Kidney (tissue), 22 donors: ENCODE measurements at places on chromosomes 7 and 10. TPM values are rescaled to one million over a fixed set of nuclear protein-coding genes. Genes with fewer than 3 reads are reported as not detected.
A peak's percentile ranks its signal among the peaks of the same experiment; 100 is the strongest.

Gene PAX4
- not detected for total RNA-seq

DNA sequence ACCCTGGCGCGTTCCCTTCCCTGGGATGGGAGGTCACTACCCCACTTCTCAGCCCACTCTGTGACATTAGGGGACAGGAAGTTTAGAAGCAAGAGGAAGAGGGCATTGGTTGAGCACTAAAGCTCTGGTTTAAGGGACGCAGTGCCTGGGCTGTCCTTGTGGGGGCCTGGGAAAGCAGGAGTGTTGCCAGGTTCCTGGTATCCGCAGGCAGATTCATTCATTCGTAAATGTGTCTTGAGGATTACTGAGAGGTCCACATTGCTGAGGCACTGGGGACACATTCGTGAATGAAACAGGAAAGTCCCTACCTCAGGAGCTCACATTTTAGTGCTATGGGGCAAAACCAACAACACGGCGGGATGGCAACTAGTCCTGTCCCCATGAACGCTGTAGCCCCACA lies 69.4 kb downstream of the COL13A1 start:
- no peak overlapping the region for H3K4me3 ChIP-seq
- H3K27me3 ChIP-seq: no peaks in the 10 kb centered on the region
- no peak overlapping the region for H3K27ac ChIP-seq
- no peaks in the 10 kb centered on the region for H3K4me1 ChIP-seq
- H3K36me3 ChIP-seq: no peaks in the 10 kb centered on the region

GRCh38 chr7:10536561-10536960 lies 437.1 kb upstream of the PHF14 start:
- H3K27ac ChIP-seq: no peak overlapping the region
- no peaks in the 10 kb centered on the region for H3K4me1 ChIP-seq
- H3K27me3 ChIP-seq: no peaks in the 10 kb centered on the region
- H3K36me3 ChIP-seq: no peaks in the 10 kb centered on the region
- H3K4me3 ChIP-seq: no peak overlapping the region
- no peak for DNase-seq

DNA sequence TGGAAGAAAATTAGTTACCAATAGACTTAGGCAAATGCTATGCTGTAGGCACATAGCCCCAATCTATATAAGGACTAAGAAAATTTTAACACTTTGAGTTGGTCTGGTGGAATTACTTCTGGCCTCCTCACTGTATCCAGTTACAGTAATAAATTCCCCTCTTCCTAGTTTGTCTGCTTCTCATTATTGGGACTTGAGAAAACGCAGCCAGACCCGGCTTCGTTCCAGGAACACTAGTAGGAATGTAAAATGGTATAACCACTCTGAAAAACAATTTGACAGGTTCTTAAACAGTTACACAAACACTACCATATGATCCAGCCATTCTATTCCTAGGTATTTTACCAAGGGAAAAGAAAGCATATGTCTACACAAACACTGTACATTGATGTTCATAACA lies 150.2 kb downstream of the VPS50 start:
- DNase-seq: no peak
- H3K36me3 ChIP-seq: no peaks in the 10 kb centered on the region
- no peak overlapping the region for H3K27ac ChIP-seq

- no peaks in the 10 kb centered on the region for H3K36me3 ChIP-seq
- H3K27ac ChIP-seq: no peak overlapping the region
- H3K27me3 ChIP-seq: peaks cover 31% of the 10 kb centered on the region
- DNase-seq: no peak
- H3K4me3 ChIP-seq: no peak overlapping the region
Observed at GRCh38 chr10:101773923-101774588, 1.9 kb downstream of the FGF8 start.

Gene MRPS33
- 43.6 TPM for total RNA-seq

DNA sequence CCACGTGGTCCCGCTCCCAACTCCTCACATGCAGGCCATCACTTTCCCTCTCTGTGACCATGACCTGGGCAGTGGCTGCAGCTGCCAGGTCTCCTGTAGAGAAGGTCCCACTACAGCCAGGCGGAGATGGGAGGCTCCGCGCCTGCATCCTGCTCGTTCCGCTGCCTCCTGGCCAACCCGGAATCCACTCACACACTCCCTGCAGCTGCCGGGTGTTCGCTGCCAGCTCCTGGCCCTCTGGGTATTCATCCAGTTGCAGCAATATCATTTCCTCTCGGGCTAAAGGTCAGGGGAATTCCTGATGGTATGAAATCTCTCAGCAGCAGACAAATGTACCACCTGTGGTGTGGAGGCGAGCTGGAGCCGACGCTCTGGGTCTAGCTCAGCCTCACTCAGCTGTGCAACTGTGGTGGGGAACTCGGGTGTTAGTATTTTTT lies 65.7 kb downstream of the TLL2 start:
- no peak overlapping the region for H3K27ac ChIP-seq
- no peak overlapping the region for H3K4me3 ChIP-seq
- DNase-seq: no peak
- no peaks in the 10 kb centered on the region for H3K4me1 ChIP-seq

- H3K27ac ChIP-seq: no peak overlapping the region
- no peaks in the 10 kb centered on the region for H3K4me1 ChIP-seq
- H3K36me3 ChIP-seq: peaks cover 2% of the 10 kb centered on the region
Observed at GRCh38 chr10:118031351-118032075, 15.2 kb downstream of the RAB11FIP2 start.

Gene NODAL
- total RNA-seq: not detected

DNA sequence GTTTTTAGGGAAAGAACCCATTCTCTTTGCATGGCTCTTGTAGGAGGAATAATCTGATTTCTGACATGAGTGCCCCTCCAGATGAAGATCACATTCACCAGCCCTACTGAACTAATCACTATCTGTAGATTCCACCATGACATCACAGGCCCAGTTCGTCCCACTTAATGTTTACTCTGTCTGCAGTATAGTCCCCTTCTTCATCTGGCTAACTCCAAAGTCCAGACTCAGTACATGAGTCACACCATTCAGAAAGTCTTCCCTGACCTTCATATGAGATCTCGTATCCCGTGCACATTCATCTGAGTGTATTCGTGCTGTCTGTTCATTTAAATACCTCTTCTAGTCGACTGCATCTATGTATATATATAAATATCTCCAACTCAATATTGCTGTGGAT lies 366.5 kb upstream of the AKR1E2 start:
- DNase-seq: no peak
- H3K4me3 ChIP-seq: no peak overlapping the region
- H3K4me1 ChIP-seq: no peaks in the 10 kb centered on the region

DNA sequence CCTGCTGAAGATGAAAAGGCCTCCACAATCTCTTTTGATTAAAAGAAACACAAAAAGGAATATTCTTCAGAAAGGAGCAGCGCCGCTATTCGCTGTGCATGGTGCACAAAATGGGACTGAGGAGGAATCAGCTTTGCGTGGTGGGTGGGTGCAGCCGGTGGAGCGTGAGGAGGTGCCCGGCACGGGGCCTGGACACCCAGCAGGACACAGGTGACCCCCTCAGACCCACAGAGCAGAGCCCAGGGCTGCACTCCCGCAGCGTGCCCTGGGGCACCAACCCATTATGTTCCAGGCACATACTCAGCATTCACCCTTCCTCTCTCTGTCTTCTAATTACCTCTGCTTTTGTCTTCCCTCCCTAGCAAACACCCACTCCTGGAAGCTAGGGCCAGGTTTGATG lies 238.0 kb upstream of the PPP2R2D start:
- no peak overlapping the region for H3K27ac ChIP-seq
- DNase-seq: no peak
- H3K27me3 ChIP-seq: no peaks in the 10 kb centered on the region
- no peak overlapping the region for H3K4me3 ChIP-seq

DNA sequence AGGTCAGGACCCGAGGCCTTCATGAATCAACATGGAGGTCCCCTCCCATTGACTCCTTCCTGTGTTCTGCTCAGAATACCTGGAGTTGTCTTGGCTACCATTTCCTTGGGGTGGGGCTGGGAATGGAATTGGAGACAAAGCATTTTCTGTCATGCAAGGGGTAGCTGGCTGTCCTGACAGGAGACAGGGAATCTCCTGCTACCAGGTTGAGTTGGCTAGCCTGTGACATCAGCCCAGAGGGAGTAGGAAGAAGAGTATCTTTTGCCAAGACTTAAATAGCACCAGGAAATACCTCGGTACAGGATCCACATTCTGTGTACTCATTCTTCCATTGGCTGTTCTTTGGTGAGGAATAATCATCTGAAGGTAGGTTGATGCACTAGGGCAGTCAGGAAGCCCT lies 4.9 kb downstream of the ZDHHC16 start:
- no peaks in the 10 kb centered on the region for H3K27me3 ChIP-seq
- no peak overlapping the region for H3K27ac ChIP-seq
- no peak overlapping the region for H3K4me3 ChIP-seq
- no peaks in the 10 kb centered on the region for H3K4me1 ChIP-seq
- no peak for DNase-seq

Gene ADAM22
- total RNA-seq: 7.9 TPM

- H3K27ac ChIP-seq: no peak overlapping the region
- H3K27me3 ChIP-seq: no peaks in the 10 kb centered on the region
- no peak for DNase-seq
- H3K36me3 ChIP-seq: no peaks in the 10 kb centered on the region
- no peak overlapping the region for H3K4me3 ChIP-seq
- no peaks in the 10 kb centered on the region for H3K4me1 ChIP-seq
Observed at GRCh38 chr7:126079151-126079550, 1149.5 kb upstream of the POT1 start.

DNA sequence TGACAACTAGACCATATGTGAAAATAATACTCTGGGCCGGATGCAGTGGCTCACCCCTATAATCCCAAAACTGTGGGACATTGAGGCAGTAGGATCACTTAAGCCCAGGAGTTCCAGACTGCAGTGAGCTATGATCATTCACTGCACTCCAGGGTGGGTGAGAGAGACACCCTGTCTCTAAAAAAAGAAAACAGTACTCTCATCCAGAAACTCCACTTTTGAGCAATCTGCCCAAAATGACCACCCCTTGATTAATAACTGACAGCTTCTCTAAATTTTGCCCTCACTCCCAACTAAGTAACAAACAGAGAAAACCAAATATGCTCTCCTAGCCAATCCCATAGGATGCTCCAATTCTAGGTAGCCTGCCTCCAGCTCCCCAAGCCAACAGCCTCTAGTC lies 62.5 kb upstream of the AKR1E2 start:
- no peak overlapping the region for H3K27ac ChIP-seq
- H3K4me1 ChIP-seq: no peaks in the 10 kb centered on the region
- no peaks in the 10 kb centered on the region for H3K27me3 ChIP-seq
- no peak for DNase-seq
- H3K4me3 ChIP-seq: no peak overlapping the region

Gene TMEM130
- total RNA-seq: 5.0 TPM

Gene SPDYE8
- not detected for total RNA-seq

Gene WNT2
- 0.57 TPM for total RNA-seq

Gene GPER1
- total RNA-seq: 5.2 TPM

Gene GBX1
- not detected for total RNA-seq

Gene APBB1IP
- total RNA-seq: 20.5 TPM

DNA sequence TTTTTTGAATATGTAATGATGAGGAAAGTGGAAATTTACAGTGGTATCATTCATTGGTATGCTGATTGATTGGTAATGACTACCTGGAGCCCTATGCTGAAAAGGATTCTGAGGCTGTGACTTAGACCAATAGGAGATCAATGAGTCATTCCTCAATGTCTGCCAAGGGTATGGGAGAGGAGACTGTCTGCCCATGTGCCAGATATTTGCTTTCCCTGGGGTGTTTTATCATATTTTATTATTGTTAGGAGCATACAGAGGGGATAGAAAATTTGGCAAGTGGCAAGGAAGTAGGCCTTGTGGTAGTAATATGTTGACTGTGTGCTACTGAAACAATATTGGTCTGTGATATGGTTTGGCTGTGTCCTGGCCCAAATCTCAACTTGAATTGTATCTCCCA lies 54.8 kb downstream of the ASAH2B start:
- H3K4me3 ChIP-seq: no peak overlapping the region
- H3K36me3 ChIP-seq: no peaks in the 10 kb centered on the region
- H3K4me1 ChIP-seq: no peaks in the 10 kb centered on the region
- no peak for DNase-seq

Gene HMX2
- 0.25 TPM for total RNA-seq

Gene PHKG1
- total RNA-seq: 0.91 TPM

- peaks cover 8% of the 10 kb centered on the region for H3K36me3 ChIP-seq
- no peaks in the 10 kb centered on the region for H3K4me1 ChIP-seq
- H3K4me3 ChIP-seq: no peak overlapping the region
- H3K27ac ChIP-seq: no peak overlapping the region
- no peaks in the 10 kb centered on the region for H3K27me3 ChIP-seq
Observed at GRCh38 chr7:76020031-76020714, 25.8 kb upstream of the TMEM120A start.

Gene ITPRID1
- total RNA-seq: not detected

- no peaks in the 10 kb centered on the region for H3K4me1 ChIP-seq
- H3K27ac ChIP-seq: no peak overlapping the region
- no peak for DNase-seq
- no peak overlapping the region for H3K4me3 ChIP-seq
- peaks cover 4% of the 10 kb centered on the region for H3K36me3 ChIP-seq
Observed at GRCh38 chr10:87545783-87546182, 41.1 kb downstream of the MINPP1 start.

Gene DDC
- total RNA-seq: 7.8 TPM

DNA sequence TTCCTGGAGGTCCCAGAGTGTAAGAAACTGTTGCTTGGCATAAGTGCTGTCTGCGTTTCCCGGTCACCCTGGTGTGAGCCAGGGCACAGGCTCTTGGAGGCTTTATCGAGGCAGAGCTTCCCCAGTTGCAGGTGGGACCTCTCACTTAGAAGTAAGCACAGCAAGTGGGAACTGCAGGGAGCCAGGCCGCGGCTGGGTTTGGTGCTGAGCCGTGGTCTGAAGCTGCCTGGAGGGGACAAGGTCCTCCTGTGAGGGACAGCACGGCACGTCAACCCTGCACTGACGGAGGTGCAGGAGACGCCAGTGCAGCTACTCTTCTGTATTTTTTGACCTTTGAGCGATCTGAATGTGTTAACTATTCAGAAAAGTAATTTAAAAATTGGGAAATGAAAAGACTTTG lies 55.8 kb upstream of the PFKFB3 start:
- H3K27ac ChIP-seq: no peak overlapping the region
- no peaks in the 10 kb centered on the region for H3K27me3 ChIP-seq
- no peaks in the 10 kb centered on the region for H3K4me1 ChIP-seq
- no peak overlapping the region for H3K4me3 ChIP-seq
- DNase-seq: no peak

GRCh38 chr7:28358423-28358868 lies 53.9 kb upstream of the CREB5 start:
- no peaks in the 10 kb centered on the region for H3K27me3 ChIP-seq
- no peak overlapping the region for H3K27ac ChIP-seq
- H3K4me1 ChIP-seq: no peaks in the 10 kb centered on the region
- H3K4me3 ChIP-seq: no peak overlapping the region

- no peaks in the 10 kb centered on the region for H3K4me1 ChIP-seq
- peak overlapping the region; percentile 51 for H3K27ac ChIP-seq
- H3K36me3 ChIP-seq: no peaks in the 10 kb centered on the region
- H3K27me3 ChIP-seq: no peaks in the 10 kb centered on the region
Observed at GRCh38 chr10:71614946-71615345, 104.6 kb downstream of the C10orf105 start.

- H3K4me3 ChIP-seq: no peak overlapping the region
- no peaks in the 10 kb centered on the region for H3K36me3 ChIP-seq
- DNase-seq: no peak
- no peaks in the 10 kb centered on the region for H3K4me1 ChIP-seq
- no peaks in the 10 kb centered on the region for H3K27me3 ChIP-seq
Observed at GRCh38 chr7:98816967-98817710, 52.7 kb downstream of the TMEM130 start.

- H3K27ac ChIP-seq: no peak overlapping the region
Observed at GRCh38 chr7:92835851-92836488, 403 bp downstream of the CDK6 start.

- DNase-seq: no peak
- peaks cover 20% of the 10 kb centered on the region for H3K4me1 ChIP-seq
- H3K27me3 ChIP-seq: no peaks in the 10 kb centered on the region
- peak overlapping the region; percentile 90 for H3K27ac ChIP-seq
- H3K36me3 ChIP-seq: no peaks in the 10 kb centered on the region
Observed at GRCh38 chr10:114682532-114682931, 24.5 kb upstream of the ABLIM1 start.

Gene SHTN1
- 44.2 TPM for total RNA-seq

Gene CPEB3
- total RNA-seq: 7.4 TPM
